H7 (cell line): ENCODE measurements at places on chromosomes 1 and 21.
A peak's percentile ranks its signal among the peaks of the same experiment; 100 is the strongest.

GRCh38 chr1:45033356-45033755 is 21.3 kb downstream of the UROD start:
- no peak for DNase-seq

DNA sequence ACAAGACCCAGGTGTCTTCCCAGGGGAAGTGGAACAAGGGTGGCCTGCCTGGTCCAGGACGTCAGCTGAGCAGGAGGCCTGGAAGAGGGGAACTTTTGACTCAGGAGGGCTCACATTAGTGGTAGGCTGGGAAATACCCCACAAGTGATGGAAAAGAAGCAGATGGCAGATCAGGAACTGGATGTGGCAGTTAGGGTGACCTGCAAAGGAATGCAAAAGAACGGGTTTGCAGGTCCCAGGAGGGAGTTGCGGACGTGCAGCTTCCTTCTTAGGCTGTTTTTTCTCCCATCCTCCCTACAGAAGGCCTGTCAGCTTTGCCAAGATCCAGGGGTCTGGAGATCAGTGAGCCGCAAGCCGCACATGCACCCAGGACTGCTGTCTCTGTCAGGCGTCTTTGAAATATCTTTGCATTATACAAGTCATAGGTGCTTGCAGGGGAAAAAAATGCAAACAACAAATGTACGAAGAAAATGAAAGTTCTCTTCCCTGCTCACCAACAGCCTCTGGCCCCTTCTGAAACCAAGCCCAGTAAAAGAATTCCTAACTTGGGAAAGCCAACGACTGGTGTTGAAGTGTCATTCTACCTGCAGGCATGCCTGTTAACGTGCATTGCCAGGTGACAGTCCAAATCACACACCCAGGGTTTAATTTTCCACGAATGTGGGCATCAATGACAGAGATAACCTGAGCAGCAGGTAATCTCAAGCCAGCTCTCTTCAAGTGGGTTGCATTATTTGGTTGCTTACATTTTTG is 34.4 kb downstream of the NENF start:
- no peak for DNase-seq

DNA sequence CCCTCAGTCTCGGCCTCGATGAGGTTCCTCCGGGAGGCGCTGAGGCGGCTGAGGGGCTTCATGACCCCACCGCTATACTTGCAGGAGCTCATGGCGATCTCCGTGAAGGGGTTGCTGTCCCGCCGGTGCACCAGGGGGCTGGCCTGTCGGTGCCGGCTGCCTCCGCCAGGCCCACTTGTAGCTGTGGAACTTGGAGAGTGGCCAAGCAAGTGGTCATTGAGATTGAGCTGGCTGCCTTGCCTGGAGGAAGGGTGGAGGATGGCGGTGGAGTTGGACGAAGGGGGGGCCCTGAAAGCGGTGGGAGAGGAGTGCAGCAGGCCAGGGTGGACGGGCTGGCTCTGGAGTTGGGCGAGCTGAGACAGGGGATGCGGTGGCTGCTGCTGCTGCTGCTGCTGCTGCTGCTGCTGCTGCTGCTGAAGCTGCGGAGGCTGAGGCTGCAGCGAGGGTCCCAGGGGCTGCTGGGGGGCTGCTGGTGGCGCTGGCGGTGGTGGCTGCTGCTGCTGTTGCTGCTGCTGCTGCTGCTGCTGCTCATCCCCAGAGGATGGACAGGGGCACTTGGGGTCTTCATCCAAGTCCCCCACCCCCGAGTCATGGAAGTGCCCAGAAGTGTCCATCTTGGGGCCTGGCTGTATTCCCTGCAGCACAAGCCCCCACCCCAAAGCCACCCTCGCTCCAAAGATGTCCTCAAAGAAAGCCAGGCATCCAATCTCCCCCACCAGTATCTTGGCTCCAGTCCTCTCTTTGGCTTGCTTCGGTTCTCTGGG is 548 bp downstream of the KCNN3 start:
- peak; percentile 67 for DNase-seq

- no peak for DNase-seq
These were observed 113.6 kb downstream of the NMNAT2 start for GRCh38 chr1:183304440-183305107.

DNA sequence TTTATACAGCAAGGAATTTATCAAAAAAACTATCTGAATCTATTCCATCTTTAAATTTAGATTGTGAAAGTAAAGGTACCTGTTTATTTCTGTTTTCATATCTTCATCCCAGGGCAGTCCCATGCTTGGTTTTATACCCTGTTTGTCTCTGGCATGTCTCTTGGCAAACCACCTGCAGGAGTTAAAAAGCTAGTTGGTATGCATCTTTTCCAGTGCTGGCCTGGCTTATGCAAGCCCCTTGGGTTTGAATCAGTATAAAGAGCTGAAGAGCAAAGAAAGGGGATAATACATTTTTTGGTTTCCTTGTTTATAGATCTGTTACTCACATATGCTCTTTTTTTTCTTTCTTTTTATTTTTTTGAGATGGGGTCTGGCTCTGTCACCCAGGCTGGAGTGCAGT is 37.8 kb downstream of the LRRC8C start:
- no peak for DNase-seq
